ENCODE measurements at places on chromosomes 12 and 14. TPM values are rescaled to one million over a fixed set of nuclear protein-coding genes. Genes with fewer than 3 reads are reported as not detected.

GRCh38 chr14:70802379-70802778 is 6.9 kb downstream of the MAP3K9 start:
- H3K27ac ChIP-seq: no peak overlapping the region
- no peaks in the 10 kb centered on the region for H3K27me3 ChIP-seq
- no peak overlapping the region for H3K4me3 ChIP-seq
- no peaks in the 10 kb centered on the region for H3K36me3 ChIP-seq

DNA sequence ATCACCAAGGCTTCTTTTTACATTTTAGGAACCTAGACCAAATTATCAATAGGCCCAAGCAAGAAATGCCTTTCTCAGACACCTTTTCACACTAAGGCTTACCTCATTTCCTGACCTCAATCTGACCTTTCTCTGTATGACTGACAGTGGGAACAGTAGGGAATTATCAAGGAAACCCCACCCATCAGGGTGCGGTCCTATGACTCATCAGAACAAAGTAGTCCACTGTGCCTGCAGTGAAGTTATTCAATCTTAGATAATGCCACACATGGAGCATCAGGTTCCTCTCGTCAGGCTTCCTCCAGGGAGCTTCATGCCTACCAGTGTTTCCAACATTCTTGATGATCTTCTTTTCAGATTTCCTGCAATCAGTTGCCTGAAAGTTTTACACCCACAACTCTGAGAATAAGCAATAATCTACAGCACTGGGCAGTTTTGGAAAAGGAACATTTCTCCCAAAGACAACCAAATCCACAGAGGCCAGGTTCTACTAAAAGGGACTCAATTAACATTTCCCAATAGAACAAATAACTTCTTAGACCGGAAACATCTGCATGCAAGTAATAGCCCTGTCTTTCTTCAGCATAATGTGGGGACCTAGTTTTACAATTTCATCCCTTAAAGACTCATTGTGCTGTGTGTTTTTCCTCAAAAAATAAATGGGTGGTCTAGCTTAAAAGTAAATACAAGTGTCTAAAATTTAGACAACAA is 35.9 kb upstream of the TMTC2 start:
- no peaks in the 10 kb centered on the region for H3K36me3 ChIP-seq
- H3K4me1 ChIP-seq: no peaks in the 10 kb centered on the region
- no peaks in the 10 kb centered on the region for H3K27me3 ChIP-seq
- H3K27ac ChIP-seq: no peak overlapping the region

- H3K36me3 ChIP-seq: no peaks in the 10 kb centered on the region
- H3K27ac ChIP-seq: no peak overlapping the region
- H3K4me3 ChIP-seq: no peak overlapping the region
Observed at GRCh38 chr12:19404242-19404880, 34.9 kb upstream of the AEBP2 start.

- H3K36me3 ChIP-seq: no peaks in the 10 kb centered on the region
- H3K27me3 ChIP-seq: no peaks in the 10 kb centered on the region
- H3K27ac ChIP-seq: no peak overlapping the region
- H3K4me1 ChIP-seq: no peaks in the 10 kb centered on the region
- no peak for DNase-seq
Observed at GRCh38 chr12:93706824-93707223, 29.6 kb downstream of the CRADD start.

- H3K27ac ChIP-seq: no peak overlapping the region
- no peaks in the 10 kb centered on the region for H3K4me1 ChIP-seq
- no peak overlapping the region for H3K4me3 ChIP-seq
- DNase-seq: no peak
Observed at GRCh38 chr12:52525661-52526499, 5.7 kb upstream of the KRT5 start.

DNA sequence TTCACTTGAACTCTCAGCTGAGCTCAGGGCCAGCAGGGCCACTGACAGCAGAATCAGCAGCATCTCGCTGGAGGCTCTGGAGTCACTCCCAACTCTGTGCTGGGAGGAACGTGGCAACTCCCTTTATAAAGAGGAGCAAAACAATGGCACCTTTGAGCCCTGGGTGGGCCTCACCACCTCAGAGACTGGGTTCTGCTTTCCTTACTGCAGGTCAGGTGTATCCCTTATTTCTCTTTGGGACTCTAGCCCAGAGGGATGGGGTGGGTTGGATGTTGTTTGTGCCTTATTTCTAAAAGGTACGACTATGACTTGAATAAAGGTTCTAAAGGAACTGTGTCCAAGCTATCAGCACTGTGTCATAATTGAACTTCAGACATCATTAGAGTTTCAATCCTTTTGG is at the start of gene PRB4:
Gene PRB4 (minus strand): TSS at position 101 of the 400 bp plus-strand sequence. CDS start 38 bp downstream, at position 63.
- DNase-seq: no peak
- no peaks in the 10 kb centered on the region for H3K4me1 ChIP-seq
- H3K4me3 ChIP-seq: no peak within 1 kb of the TSS
- H3K27me3 ChIP-seq: no peaks in the 10 kb centered on the region
- H3K36me3 ChIP-seq: no peaks in the 10 kb centered on the region
- H3K27ac ChIP-seq: no peak within 1 kb of the TSS

- no peak overlapping the region for H3K4me3 ChIP-seq
- H3K27me3 ChIP-seq: no peaks in the 10 kb centered on the region
- no peak overlapping the region for H3K27ac ChIP-seq
- no peak for DNase-seq
Observed at GRCh38 chr14:96117101-96117897, 78.1 kb downstream of the C14orf132 start.

- H3K27ac ChIP-seq: no peak overlapping the region
- H3K36me3 ChIP-seq: no peaks in the 10 kb centered on the region
- H3K27me3 ChIP-seq: no peaks in the 10 kb centered on the region
- peak; percentile 32 for DNase-seq
- no peak overlapping the region for H3K4me3 ChIP-seq
Observed at GRCh38 chr14:102902086-102902485, 20.4 kb upstream of the AMN start.

GRCh38 chr14:96255501-96256366 is at the start of gene BDKRB1:
Gene BDKRB1 (plus strand): TSS chr14:96256210. CDS start chr14:96263683, 7,473 bp downstream.
- no peak within 1 kb of the TSS for H3K4me3 ChIP-seq
- DNase-seq: no peak
- no peaks in the 10 kb centered on the region for H3K36me3 ChIP-seq
- H3K27ac ChIP-seq: no peak within 1 kb of the TSS

The SERPINA1 gene
- total RNA-seq: 17.8 TPM

GRCh38 chr12:47360771-47361388 is 281.1 kb upstream of the AMIGO2 start:
- no peaks in the 10 kb centered on the region for H3K4me1 ChIP-seq
- no peaks in the 10 kb centered on the region for H3K27me3 ChIP-seq
- no peaks in the 10 kb centered on the region for H3K36me3 ChIP-seq
- no peak for DNase-seq
- H3K27ac ChIP-seq: no peak overlapping the region

DNA sequence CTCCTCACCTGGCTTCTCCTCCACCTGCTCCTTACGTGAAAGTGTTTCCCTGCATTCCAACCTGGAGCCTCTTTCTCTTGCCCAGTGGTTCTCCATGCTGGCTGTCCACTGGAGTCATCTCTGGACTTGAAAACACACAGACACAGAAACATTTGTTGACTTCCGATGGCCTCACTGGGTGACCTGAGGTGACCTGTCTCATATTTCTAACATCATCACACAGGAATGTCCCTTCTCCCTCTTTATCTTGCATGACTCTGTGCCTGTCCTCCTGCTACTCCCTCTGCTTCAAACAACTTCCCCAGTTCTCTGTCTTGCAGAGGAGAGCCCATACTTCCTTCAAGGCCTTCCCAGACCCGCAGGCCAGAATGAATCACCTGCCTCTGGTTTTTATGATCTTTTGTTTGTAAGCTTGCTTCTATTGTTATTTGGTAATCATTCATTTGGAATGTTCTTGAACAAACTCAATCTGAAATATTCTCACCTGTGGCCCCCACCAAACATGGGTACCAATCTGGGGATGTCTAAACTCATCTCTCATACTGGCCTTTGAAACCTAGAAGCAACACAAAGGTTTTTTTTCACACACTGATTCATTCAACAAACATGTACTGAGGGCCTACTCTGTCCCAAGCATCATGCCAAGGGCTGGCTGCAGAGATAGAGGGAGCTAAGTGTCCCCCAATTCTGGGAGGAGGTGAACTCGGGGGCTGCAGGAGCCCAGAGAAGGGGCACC is 9.7 kb upstream of the RIN3 start:
- no peak for DNase-seq
- no peaks in the 10 kb centered on the region for H3K36me3 ChIP-seq
- H3K27ac ChIP-seq: no peak overlapping the region
- H3K4me3 ChIP-seq: no peak overlapping the region

DNA sequence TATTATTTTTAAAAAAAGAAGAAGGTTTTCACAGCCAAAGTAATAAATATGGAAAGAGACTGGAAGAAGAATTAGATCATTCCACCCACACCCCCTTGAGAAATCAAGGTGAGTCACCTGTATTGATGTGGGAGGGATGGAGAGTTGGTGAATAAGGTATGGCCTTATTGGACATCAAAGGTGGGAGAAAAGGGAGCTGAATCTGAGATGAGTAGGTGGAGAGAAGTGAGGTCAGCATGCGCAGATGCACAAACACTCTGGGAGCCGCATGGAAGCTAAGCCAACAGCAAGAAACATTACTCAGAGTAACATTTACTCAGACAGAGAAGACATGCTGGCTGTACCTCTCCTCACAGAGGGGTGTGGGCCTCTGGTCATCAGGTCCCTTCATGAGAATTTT is 113.1 kb upstream of the FOXG1 start:
- no peaks in the 10 kb centered on the region for H3K36me3 ChIP-seq
- no peak for DNase-seq
- H3K4me3 ChIP-seq: no peak overlapping the region
- H3K27ac ChIP-seq: no peak overlapping the region
- H3K4me1 ChIP-seq: no peaks in the 10 kb centered on the region

The GLIPR1L1 gene
- not detected for total RNA-seq

The SERPINA6 gene
- not detected for total RNA-seq

The FAM186B gene
- total RNA-seq: 0.23 TPM

GRCh38 chr12:120290609-120291305 is 946 bp downstream of the RNU4-2 start:
- no peaks in the 10 kb centered on the region for H3K36me3 ChIP-seq
- DNase-seq: no peak
- H3K27ac ChIP-seq: peak overlapping the region; percentile 86
- peaks cover 2% of the 10 kb centered on the region for H3K27me3 ChIP-seq
- H3K4me3 ChIP-seq: peak overlapping the region; percentile 20

DNA sequence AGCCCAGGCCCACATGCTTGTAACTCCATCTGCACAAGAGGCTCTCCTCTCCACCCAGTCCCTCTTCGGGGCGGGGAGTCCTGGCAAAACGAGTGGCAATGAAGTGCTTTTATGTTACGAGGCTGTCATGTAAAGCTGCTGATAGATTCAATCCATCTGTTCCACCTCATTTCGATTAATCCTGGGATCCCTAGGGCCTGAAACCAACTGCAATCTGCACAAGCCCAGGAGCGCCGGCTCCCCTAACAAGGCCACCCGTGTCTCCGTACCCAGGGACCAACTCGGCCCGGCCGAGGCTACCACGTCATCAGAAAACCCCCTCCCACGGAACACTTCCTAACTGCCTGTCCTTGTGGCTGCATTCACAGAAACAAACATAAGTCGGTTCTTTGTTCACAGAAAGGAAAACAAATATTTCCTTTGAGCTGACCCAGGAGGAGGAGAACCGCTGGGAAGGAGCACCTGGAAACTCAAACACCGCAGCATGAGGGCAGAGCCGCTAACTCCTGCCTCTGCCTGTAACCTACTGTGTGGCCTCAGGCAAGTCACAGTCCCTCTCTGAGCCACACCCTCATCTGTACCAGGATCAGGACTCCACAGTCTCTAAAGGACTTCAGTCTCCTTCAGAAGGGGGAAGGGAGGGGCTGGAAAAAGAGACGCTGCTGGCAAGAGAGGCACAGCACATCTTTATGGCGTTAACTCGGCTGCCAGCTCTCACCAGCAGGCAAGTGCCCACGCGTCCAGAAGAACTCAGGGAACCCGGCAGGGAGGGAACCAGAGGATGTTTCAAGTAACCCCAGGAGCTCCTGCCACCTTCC is 47.8 kb downstream of the CCDC88C start:
- no peak overlapping the region for H3K27ac ChIP-seq
- H3K4me3 ChIP-seq: no peak overlapping the region
- H3K27me3 ChIP-seq: no peaks in the 10 kb centered on the region
- no peaks in the 10 kb centered on the region for H3K36me3 ChIP-seq

The HPD gene
- total RNA-seq: 5.2 TPM

DNA sequence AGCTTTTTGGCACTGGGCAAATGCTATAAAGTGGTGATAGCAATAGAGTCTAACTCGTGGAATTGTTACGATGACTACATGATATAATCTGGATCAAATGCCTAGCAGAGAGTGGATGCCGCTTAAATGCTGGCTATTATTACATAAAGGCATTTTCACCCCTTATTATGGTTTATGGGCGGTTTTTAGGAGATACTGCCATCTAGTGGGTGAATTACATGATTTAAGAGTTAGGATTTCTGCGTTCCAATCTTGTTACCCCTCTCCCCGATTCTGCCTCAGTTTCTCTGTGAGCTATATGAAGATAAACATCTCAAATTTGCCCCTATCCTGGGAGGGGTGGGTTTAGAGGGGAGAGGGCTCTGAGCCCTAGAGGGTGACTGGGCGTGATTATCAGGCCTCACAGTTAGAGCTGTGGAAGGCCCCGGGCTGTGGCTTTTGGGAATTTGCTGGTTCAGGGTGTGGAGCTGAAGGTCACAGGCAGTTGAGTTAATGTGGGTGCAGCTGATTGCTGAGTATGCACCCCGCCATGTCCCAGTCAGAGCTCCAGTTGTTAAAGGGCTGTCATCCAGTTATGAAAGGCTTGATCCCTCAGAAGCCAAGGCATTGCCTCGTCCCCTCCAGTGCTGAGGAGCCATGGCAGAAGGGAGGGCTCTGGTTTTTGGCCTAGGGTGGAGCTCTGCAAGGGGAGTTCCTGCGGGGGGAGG is 14.4 kb downstream of the CLSTN3 start:
- no peak overlapping the region for H3K27ac ChIP-seq
- peaks cover under 1% of the 10 kb centered on the region for H3K36me3 ChIP-seq
- no peaks in the 10 kb centered on the region for H3K4me1 ChIP-seq
- no peaks in the 10 kb centered on the region for H3K27me3 ChIP-seq
- DNase-seq: no peak

DNA sequence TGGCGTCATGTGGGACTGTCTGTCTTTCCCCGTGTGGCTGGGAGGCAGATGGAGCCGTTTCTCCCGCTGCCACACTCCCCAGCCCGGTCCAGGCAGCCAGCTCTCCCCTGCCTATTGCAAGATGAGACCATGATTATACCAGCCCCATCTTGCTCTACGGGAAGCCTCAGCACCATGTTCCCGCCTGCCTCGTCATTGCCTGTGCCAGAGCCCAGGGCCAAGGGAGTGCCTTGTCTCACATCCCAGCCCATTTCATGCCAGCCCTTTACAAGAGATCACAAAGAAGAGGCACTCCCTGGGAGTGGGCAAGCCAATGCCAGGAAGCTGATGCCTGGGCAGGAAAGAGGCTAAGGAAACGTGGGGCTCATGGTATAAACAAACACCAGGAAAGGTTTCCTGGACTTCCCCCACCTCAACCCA is 23.9 kb downstream of the GPR68 start:
- no peaks in the 10 kb centered on the region for H3K36me3 ChIP-seq
- no peaks in the 10 kb centered on the region for H3K27me3 ChIP-seq
- DNase-seq: no peak
- H3K27ac ChIP-seq: no peak overlapping the region
- H3K4me3 ChIP-seq: no peak overlapping the region
- no peaks in the 10 kb centered on the region for H3K4me1 ChIP-seq

Data from aorta (tissue), 5 donors.